ENCODE measurements at places on chromosomes 5 and 9.

GRCh38 chr5:17249029-17249634 lies 31.7 kb downstream of the BASP1 start:
- DNase-seq, result no peak

- no peak for DNase-seq
Measured at GRCh38 chr5:154422298-154422697, 23.5 kb upstream of the SAP30L start.

- DNase-seq, result no peak
Measured at GRCh38 chr5:52956014-52956413, 33.1 kb upstream of the ITGA2 start.

- DNase-seq, result no peak
Measured at GRCh38 chr9:113219186-113219936, 1.7 kb downstream of the FKBP15 start.

DNA sequence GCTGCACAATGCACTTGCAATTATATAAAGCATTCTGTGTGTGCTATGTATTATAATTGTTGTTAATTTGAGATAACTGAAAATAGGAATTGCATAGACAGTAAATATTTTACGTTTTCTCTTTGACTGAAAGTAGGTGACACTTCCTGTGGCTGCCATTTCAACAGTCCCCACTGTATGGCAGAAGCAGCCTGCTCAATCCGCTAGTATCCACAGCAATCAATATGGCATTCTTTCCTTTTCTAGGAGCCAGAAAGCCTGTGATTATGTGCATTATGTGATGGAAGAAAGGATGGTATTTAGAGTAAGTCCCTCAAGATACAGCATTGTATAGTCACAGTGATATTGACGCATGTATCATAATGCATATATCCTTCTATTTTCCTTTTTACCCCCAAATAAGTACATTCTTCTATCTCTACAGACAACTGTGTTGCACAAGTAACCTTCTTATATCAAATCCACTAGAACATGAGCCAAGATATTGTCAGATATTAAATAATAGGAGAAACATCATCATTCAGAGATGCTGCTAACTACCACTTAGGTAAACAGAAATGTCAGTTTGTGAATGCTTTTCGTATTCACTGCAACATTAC lies 59.7 kb downstream of the CARTPT start:
- no peak for DNase-seq

GRCh38 chr5:76638479-76638878 lies 15.3 kb upstream of the F2RL2 start:
- no peak for DNase-seq

GRCh38 chr9:121892706-121893105 lies 200.4 kb downstream of the TTLL11 start:
- DNase-seq, result no peak

DNA sequence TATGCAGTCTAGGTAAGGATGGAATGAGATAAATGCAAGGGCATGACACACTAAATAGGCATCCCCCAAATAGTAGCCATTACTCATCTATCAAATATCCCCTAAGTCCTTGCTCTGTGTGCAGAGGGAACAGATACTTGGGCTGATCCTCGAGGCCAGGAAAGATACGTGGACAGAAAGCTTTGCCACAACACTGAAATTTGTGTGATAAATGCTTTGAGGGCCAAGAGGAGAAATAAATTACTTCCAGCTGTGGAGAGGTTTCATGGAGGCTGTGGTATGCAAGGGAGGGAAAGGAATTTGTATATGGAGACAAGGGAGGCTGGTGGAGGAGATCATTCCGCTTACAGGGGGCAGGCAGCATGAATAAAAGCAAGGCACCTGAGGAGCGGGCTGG lies 18.5 kb downstream of the ATOX1 start:
- DNase-seq, result no peak

- no peak for DNase-seq
Measured at GRCh38 chr9:97220894-97221477, 86.5 kb upstream of the CCDC180 start.

DNA sequence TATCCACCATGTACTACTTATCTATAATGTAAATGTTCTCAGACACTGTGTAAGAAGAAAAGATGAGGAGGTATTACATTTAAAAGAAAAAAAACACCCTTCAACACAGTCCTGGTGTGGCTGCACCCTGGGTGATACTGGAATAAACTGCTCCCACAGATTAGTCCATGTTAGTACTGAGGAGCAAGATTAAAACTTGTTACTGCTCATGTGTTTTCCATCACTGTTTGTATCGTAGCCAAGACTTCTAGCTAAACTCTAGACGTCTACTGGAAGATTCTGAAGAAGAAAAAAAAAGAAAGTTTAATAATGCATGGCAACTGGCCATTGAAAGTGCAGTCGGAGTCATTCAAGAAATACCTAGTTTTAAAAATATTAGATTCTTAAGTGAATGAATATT lies at the start of gene ASPN:
Gene ASPN (minus strand): TSS at position 178 of the 400 bp plus-strand sequence.
- DNase-seq, result no peak

DNA sequence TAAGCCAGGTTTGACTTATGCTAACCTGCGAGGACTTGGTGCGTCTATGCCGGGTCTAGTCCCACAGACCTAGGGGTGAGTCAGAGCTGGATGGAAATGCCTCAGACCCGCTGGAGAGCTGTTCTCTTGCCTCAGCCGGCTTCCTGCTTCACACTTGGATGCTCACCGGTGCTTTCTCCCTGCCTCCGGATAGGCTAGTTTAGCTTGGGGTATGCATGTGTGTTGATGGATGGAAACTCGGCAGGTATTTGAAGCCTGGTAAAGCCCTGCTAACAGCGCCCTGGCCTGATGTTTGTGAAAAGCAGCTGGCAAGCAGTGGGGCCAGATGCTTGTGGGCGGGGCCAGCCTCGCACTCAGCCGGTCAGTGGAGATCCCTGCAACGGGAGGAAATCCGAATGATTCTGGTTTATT lies 29.3 kb downstream of the PRRC2B start:
- DNase-seq, result no peak

GRCh38 chr5:54772684-54773083 lies 212.7 kb downstream of the ESM1 start:
- DNase-seq, result no peak

- no peak for DNase-seq
Measured at GRCh38 chr5:2442496-2443354, 308.8 kb downstream of the IRX2 start.

DNA sequence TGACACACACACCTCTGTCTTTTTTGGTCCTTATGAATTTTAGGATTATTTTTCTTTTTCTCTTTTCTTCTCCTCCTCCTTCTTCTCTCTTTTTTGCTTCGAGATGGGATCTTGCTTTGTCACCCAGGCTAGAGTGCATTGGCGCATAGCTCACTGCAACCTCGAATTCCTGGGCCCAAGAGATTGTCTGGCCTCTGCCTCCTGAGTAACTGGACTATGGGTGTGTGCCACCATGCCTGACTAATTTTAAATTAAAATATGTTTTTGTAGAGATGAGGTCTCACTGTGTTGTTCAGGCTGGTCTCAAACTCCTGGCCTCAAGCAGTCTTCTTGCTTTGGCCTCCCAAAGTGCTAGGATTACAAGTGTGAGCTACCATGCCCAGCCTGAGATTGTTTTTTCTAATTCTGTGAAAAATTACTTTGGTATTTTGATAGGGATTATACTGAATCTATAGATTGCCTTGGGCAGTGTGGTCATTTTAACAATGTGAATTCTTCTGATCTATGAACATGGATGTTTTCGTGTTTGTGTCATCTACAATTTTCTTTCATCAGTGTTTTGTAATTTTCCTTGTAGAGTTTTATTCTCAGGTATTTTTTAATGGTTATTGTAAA lies 7.7 kb downstream of the AHRR start:
- DNase-seq, result no peak

GRCh38 chr5:10421896-10422691 lies 19.6 kb upstream of the ROPN1L start:
- no peak for DNase-seq

GRCh38 chr5:173623296-173623771 lies 6.9 kb upstream of the BOD1 start:
- no peak for DNase-seq

- DNase-seq, result no peak
Measured at GRCh38 chr5:55241746-55242145, 8.3 kb upstream of the CCNO start.

GRCh38 chr5:15300141-15300540 lies 199.8 kb upstream of the FBXL7 start:
- no peak for DNase-seq

DNA sequence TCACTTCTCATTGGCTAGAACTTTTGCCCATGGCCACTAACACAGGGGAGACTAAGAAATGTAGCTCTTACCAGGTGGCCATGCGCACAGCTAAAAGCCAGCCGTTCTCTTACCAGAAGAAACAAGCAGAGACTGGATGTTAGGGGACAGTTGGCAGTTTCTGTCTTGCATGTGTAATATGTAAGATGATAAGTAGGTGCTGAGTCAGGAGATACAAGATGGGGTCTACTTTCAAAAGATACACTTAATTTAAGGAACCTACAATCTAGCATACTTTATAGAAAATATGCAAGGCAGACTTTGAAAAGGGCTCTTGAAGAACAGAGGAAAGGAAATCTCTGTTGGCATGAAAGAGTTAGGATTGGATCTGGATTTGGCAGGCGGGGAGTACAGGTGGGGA lies 244.5 kb downstream of the ZSWIM6 start:
- DNase-seq, result no peak

- DNase-seq, result no peak
Measured at GRCh38 chr5:158716668-158717067, 383.0 kb downstream of the EBF1 start.

GRCh38 chr9:94780516-94780950 lies 54.0 kb downstream of the AOPEP start:
- no peak for DNase-seq

DNA sequence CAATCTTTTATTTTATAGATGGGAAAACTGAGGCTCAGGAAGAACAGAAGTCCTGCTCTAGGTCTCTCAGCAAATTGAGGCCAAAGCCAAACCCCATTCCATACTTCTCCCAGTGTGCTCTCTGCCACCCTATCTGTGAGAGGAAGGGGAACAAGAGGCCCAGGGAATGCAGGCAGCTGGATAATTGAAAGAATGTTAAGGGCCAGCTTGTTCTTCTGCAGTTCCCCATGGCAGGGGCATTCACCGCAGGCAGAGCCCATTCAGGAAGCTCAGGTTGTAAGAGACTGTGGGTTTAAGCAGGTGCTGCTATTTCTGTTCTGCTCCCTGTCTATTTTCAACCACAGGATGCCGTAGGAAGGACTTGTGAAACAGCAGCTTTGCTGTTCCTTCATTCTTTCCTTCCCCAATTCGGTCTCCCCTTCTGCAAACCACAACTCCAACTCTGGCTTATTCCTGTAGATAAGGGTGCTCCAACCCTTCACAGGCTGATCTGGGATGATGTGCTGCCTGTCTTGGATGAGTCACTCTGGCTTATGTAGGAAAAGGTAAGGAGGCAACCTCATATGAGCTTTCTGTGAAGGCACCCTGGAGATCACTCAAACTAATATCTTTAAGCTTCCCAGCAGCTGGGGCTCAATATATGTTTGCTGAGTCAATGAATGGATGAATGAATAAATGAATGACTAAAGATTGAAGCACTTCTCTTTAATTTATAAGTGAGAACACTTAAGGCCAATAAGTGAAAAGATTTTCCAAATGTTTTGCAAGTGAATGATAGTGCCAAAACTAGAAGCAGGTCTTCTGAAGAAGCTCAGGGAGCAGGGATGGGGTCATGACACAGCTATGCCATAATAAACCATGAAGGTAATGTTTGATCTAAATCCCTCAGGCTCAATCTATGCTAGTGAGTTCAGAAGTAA lies 377.6 kb downstream of the BRINP1 start:
- no peak for DNase-seq

DNA sequence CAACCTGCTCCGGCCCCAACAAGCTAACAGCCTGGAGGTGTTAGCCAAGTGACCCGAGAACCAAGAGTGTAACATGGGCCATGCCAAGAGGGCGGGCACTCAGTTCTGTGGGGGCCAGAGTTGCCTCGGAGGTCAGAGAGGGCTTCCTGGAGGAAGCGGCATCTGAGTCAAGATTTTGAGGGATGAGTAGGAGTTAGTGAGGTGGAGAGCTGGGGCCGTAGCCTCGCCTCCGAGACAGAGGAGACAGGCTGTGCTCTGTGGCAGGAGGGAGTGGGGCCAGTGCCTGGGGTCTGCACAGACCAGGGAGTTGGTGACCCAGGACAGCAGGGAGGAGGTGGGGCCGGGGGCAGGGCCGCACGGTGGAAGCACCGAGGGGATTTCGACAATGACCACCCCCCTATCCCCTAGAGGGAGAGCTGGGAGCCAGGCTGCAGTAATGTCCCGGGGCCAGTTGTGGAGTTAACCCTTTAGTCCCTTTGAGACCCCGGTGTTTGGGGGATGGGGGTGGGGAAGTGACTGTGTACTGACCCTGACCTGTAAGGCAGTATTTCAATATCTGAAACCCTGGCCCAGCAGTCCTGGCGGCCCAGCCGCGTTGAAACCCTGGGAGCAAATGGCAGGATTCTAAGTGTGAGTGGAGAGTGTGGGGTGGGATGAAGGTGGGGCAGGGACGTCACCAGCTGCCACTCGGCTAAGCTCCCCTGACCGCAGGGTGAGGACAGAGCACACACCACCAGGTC lies 148.7 kb upstream of the COL5A1 start:
- no peak for DNase-seq

DNA sequence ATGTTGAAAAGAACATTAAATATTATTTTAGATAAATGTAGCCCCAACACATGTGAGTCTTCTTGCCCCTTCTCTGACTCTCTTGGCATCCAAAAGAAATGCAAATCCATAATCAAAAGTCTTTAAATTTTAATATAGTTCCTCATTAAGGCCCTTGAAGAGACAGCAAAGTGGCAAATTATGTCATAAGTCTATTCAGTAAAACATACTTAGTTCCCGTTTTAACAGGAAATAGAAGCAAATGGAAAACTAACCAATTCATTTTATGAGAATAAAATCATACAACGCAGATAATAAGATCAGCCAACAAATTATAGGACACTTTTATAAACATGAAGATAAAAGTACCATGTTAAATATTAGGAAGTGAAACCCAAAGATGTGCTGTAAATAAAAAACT lies 20.1 kb upstream of the IFNB1 start:
- no peak for DNase-seq

DNA sequence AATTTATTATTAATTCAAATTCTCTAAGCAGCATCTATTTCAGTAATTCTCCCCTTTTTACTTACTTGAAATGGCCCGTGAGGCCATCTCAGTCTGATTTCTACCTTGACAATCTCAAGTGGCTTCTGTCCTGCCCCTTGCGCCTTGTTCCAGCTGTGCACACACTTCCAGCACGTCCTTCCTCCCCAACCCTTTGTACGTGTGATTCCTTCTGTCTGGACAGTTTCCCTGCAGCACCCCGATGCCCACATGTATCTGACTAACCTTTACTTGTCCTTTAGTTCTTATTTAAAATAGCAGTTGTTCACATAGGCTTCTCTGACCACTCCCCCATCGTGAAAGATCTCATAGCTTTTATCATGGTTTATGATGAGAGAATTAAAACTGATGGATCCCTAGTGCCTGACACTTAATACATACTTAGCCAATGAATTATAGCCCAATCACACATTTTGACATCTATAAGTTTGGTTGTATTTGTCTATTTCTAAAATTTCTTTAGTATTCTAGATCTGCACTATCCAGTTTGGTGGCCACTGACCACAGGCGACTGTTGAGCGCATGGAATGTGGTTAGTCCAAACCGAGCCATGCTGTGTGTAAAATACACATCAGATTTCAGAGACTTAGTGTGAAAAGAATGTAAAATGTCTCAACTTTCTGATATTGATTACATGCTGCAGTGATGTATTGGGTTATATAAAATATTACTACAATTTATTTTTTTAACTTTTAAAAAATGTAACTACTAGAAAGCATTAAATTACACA lies 14.3 kb downstream of the ZBTB34 start:
- no peak for DNase-seq

GRCh38 chr5:126263591-126264184 lies 159.5 kb upstream of the GRAMD2B start:
- DNase-seq, result no peak
